ENCODE measurements at places on chromosomes 6 and 20.

DNA sequence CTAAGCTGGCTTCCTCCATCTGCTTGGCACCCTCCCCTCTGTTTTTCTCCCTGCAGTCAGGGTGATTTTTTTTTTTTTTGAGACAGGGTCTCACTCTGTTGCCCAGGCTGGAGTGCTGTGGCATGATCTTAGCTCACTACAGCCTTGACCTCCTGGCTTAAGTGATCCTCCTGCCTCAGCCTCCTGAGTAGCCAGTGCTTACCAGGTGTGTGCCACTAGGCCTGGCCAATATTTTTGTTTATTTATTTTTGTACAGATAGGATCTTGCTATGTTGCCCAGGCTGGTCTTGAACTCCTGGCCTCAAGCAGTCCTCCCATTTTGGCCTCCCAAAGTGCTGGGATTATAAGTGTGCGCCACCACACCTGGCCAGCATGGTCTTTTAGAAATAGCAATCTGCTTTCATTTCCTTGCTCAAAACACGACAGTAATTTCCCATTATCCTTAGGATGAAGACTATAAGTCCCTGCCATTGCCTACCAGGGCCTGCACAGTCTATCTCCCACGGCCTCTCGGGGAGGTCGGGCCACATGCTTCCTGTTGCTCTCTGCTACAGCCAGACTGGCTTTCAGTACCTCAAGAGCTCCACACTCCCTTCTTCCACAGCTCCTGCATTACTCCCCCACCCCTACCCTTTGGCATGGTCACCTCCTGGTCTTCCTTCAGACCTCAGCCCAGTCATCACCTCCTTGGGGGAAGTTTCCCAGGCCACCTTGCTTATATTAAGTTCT lies 11.1 kb upstream of the CD164 start:
- DNase-seq: no peak

DNA sequence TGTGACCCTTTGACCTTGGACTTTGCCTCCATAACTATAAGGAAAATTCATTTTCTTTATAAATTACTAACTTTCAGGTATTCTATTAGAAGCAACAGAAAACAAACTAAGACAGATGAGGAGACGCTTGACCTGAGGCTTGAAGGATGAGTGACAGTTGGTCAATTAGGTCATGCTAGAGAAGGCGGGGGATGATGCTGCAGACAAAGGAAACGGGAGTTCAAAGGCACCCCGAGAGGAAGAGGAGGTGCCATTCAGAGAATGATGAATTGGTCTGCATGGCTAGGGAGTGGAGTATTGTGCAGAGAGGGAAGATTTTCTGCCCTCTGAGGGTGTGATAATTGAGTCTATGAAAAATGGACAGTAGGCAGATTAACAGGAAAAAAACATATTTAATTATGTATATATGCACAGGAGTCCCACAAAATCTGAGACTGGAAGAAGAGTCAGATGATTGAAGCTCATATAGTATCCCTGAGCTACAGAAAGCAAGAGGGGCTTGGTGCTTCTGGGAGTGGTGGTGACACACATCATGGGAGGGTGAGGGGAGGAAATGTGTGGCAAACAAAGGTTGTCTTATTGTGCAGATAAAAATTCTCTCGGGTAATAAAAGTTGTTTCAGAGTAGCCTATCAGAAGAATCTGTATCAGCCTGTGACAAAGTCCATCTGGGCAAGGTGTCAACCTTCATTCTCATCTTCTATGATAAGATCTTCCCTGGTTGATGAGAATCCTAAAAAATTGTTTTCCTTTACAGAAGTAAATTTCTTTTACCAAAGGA lies 20.4 kb upstream of the FUCA2 start:
- DNase-seq: no peak

- DNase-seq: no peak
Measured at GRCh38 chr20:16462711-16463110, 110.5 kb downstream of the KIF16B start.

GRCh38 chr20:49384437-49385434 lies 97.7 kb downstream of the KCNB1 start:
- peak; percentile 63 for DNase-seq

DNA sequence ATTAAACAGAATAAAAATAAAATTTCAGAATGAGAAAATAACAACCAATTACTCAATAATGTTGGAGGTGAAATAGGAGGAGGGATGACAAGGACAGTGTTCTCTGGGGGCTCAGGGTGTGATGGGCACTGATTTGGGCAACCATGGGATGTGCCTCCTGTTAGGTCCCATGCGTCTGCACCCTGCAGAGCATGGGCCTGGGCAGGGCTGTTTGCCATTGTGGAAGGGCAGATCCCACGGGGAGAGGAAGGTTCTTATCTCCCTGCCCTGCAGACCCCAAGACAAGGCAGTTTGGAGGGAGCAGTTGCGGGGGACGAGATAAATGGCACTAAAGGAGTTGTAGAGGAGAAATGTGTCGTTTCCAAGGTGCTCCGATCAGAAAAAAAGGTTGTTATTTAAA lies 206.3 kb downstream of the THBS2 start:
- DNase-seq: no peak

DNA sequence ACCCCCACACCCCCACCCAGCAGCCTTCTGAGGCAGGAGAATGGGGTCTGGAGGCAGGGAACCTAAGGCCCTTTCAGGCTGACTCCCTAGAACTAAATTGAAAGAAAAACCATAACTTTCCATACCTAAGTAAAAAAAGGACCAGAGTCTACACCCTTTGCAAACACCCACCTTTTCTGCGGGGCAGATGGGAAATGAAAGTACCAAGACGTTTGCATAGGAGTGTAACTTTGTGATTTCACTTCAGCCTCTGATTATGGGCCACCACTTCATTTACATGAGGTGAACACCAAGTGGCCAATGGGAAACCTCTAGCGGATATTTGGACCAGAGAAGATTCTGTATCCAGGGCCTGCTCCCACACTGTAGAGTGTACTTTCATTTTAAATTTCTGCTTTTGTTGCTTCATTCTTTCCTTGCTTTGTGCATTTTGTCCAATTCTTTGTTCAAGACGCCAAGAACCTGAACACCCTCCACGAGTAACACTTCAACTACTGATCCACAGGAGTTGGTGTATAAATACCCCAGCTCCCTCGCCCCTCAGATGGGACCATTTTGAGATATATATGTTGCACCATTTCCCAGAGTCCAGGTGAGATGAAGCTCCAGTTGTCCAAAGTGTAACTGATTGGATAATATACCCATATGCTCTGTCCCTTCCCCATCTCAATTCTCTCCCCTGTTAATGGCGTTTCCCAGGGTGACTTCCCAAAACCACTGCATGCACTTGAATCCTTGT lies 18.9 kb upstream of the SRSF6 start:
- DNase-seq: no peak

DNA sequence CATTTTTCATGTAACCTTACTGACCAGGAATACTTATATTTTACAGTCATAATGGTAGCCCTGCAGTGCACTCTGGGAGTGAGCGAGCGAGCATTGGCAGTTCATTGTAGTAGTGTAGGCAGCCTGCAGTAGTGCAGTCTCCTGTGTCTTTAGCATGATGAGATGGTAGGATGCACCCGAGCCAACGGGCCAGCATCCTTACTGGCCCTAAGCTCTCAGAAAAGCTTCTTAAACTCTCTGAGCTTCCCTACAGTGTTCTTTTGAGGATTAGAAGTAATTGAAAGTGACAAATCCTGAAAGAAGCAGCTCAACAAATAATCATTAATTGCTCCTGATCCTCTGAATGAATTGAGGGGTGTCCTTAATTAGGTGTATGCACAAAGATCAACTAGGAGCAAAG lies 20.9 kb downstream of the SLC9A8 start:
- DNase-seq: no peak

DNA sequence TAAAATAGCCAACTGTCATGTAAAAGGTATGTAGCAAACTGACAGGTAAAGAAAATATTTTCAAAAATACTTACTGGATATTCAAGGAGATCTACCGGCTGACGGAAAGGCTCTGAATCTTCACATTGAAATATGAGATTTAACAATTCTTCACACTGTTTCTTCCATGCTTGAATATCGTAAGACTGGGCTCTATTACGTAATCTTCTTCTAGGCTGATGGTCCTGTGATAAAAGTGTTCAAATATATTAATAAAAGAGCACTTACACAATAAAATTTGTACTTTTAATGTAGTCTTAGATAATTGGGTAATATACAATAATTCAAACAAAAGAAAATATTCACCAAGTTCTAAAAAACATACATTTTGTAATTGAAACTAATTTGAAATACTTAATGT lies 87.4 kb downstream of the IRAK1BP1 start:
- DNase-seq: no peak

- no peak for DNase-seq
Measured at GRCh38 chr20:5595744-5596143, 154.5 kb upstream of the SHLD1 start.

GRCh38 chr20:6683021-6683977 lies 84.2 kb upstream of the BMP2 start:
- no peak for DNase-seq

DNA sequence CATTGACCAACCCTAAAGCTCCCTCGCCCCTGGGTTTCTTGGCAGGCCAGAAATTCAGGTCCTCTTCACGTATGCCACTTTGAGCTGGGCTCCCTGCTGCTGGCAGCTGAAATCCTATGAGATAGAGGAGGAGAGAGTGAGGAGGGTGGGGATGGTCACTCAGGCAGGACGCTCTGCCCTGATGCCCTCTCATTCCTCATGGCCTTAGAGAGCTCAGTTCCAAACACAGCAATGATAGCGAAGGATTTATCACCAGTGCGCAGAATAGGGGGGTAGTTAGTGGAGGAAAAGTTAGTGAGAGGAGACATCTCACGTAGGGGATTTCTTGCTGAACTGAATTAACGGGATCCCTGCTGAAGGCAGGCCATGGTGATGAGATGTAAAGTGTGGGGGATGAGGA lies 84.2 kb upstream of the PMEPA1 start:
- no peak for DNase-seq

DNA sequence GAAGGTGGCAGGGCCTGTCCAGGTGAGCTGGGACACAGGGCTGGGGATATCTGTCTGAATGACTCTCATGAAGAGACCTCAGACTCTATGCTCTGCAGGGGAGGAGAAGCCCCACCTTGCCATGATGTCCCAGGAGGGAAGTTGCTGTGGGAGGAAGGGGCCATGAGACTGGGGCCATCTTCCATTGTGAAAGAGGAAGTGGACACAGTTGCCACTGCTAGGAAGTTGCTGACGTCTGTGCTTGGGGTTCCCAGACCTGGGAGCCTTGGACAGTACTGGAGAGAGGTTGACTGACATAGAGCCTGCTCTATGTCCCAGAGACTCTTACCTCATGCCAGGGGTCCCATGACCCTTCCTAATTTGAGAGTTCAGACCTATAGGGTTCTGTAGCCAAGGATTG lies 24.5 kb downstream of the SIRPB1 start:
- DNase-seq: no peak

DNA sequence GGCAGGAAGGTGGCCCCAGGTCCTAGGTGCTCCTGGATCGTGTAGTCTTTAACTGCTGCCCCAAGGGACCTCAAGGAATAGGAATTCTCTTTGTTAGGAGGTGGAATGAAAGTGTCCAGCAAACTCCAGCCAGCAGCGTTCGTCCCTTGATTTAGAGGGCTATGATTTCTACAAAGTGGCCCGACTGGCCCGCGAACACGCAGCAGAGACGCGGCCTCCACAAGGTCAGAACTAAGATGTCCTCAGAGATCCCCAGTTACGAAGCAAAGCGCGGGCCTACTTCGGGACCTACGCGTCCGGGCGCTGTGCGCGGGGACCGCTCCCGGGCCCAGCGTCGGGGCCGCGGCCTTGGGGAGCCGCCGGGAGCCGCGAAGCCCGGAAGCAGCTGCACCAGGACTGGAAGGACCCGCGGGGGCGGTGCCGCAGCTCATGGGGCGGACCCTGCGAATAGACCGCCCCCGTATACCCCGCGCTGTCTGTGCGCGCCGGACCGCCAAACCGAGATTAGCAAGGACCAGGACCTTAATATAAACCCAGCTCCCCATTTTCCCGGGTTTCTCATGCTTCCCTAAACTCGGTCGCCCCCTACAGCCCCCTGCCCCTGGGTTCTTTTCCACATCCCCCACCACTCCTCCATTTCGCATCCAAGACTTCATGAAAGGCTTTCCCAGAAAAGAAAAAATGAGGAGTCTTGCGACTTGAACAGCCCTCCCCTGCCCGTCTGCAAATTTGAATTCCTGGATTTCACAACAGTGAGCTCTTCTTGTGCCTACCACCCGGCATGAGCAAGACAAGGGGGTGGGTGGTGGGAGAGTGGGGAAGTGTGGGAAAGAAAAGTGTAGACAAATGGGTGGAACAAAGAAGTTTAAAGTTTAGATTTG lies at the start of gene C6orf47:
C6orf47 (minus strand) TSS at position 398 of the 881 bp plus-strand sequence. CDS start 831 bp downstream, outside the sequence.
- DNase-seq: peak; percentile 43

- no peak for DNase-seq
Measured at GRCh38 chr6:134152767-134153485, 100.5 kb upstream of the SLC2A12 start.

DNA sequence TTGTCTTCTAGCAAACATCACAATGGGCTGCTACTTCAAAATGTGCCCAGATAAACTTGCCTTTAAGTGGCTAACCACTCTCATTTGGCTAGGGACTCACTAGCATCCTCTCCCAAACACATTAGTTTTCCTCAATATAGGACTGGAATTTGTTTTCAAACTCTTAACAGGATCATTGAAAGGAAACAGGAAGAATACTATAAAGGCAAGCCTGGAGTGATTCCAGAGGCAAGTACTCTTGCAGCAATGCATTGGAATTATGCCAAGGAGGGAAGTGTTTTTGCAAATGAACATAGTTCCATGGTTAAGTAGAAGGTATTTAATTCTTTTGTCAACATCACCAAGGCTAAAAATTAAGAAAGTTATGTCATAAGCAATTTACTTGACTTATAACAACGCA lies 12.2 kb downstream of the EPHA7 start:
- DNase-seq: no peak

DNA sequence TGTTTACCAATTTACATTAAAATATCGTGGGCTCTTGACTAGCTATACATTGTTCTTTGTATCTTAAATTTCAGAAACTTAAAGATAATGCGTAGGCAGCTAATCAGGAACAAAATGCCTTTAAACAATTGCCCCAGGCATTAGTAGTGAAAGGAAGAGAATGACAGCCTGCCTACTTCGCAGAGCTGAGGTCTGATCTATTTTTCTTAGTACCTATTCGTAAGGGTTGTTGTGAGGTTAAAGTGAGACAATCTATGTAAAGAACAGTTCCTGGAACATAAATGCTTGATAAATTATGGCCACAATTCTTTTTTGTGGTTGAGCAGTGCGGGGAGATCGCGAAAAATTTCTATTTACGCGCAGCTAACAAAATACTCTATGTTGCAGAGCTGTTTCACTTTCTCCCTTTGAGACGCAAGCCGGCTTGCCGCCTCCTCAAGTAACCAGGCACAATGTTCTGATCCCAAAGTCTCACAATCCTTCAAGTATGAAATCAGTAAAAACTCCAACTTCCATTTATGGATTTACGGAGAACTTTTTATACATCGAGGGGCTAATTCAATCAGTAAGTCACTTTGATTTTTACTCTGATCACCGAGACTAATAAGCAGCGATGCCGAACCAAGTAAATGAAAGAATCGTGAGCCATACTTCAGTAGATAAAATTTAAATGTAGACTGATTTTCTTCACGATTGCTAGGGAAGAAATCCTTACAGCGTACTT lies 878 bp upstream of the PNRC1 start:
- peak; percentile 46 for DNase-seq

- no peak for DNase-seq
Measured at GRCh38 chr6:144809120-144809519, 524.0 kb downstream of the UTRN start.
